ENCODE measurements at places on chromosomes 2 and 18.

DNA sequence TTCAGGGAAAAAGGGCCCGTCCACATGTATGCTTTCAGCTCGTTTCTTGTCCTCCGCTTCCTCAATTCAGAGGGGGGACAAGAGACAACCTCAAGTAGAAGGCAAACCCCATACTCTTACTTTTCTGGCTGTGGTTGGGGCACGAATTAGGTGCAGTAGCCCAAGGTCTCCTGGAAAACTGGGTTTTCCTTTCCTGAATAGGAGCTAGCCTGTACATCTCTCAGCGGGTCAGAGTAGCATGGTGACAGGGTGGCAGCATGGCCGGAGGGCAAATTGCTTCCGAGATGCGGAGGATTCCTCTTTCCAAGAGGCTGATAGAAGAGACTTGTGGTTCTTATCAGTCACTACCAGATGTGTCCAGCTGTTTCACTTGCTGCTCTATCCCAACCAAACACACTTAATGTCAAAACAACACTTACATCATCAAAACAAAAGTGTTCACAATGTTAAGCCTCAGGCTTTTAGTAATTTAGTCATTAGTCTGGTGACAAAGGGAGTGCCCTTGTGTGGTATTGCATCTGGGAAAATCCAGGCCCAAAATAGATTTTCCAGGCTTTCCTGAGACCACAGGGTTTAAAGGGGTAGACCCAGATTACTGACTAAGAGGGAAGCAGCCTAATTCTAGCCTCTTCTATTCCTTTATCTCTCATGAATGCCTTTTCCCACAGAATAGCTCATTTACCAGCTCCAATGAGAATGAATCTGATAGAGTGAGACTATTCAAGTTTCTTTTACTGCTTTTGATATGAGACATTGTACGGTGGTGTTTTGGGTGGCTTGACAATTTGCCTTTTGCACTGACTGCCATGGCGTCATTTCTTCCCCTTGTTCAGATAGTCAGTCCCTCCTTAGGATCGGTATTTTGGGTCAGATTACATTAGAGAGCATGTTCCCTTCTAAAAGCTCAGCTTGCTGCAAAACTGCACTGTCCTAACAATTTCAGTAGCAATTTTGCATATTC, 162.0 kb downstream of the LTBP1 start:
- no peak for DNase-seq

DNA sequence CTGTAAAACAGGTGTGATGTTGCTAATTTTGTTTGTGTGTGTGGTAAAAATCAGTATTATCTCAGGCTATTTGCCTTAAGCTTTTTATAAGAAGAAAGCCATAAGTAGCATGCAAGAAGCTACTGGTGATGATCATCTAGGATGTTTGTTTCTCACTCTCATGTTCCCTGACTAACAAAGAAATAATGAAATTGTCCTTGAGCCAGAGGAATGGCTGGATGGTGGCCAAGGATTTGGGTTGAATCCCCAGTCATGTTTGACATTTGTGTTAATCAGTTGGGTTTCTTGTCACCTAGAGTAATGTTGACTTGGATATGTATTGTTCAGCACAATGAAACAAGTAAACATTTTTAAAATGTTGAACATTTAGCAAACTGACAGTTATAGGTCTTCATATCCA, 496.8 kb upstream of the ZEB2 start:
- no peak for DNase-seq

DNA sequence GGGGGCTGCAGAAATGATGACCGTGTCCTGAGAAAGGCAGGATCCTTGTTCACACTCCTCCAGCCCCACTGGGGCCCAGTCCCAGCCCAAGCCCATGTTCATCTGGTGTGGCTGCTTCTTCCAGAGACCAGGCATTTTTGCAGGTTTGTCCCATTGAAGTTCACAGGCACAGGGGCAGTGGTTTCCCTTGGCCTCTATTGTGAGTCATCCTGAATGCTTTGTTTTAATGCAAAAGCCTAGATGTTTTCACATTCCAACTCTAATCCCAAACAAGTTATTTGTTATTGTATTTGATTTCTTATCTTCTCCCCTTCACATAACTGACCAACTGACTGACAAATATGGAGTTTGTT, 426.4 kb upstream of the ID2 start:
- DNase-seq = no peak

DNA sequence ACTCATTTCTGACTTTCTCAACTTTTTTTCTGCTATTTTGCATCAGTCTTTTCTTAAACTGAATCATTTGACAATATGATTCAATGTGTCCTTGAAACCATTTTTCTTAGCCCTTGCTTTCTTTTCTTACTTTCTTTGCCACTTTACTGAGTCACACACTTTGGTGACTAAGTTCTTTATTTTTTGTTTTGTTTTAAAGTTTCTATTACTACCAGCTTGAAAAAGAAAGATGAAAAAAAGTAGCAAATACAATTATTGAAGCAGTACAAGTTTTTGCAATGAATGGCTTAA, 116.5 kb downstream of the DOCK10 start:
- no peak for DNase-seq

- DNase-seq = no peak
These were observed 3.6 kb downstream of the TMEM177 start for GRCh38 chr2:119682578-119682977.

- DNase-seq = no peak
These were observed 95.4 kb downstream of the ZBTB7C start for GRCh38 chr18:48313792-48314191.

DNA sequence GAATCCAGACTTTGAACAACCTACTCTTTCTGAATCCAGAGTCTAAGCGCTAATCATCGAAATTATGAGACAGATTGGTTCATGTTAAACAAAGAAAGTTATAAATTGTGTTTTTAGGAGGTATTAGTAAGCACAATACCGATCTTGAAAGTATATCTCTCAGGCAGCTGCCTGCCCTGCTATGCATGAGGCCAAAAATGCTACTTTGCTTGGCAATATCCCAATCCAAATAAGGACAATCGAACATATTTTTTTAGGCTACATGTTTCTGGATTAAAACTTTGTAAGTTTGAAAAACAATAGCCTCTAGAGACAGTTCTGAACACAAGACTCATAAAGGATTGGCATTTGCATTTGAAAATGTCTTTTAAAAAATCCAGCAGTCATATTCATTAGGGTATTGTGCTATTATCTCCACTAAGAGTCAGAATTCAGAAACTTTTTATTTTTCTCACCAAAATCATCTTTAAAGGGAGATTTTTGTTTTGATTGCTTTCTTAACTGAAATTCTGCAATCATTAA, 167.1 kb downstream of the PDE1A start:
- no peak for DNase-seq

- DNase-seq = no peak
These were observed 93.0 kb upstream of the MCFD2 start for GRCh38 chr2:47008381-47009252.

DNA sequence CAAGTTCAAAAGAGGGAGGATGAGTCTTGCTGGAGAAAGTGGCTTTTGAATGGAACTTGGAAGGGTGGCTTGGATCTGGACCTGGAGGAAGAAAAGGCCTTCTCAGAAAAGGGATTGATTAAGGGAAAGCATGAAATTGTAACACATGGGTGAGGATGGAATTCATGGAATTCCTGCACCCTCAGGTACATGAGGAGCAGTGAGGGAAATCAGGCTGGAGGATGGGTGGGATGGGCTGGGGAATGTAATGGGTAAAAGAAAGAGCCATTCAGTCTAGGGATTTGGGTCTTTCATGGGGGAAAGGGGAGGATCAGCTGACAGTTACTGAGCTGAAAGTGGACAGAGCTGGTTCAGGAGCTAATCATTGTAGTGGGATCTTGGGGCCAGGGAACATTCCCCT, 51.2 kb upstream of the HAAO start:
- DNase-seq = no peak

- no peak for DNase-seq
These were observed 265.8 kb downstream of the TTC32 start for GRCh38 chr2:19635951-19636510.

- DNase-seq = no peak
These were observed 112.2 kb downstream of the VAPA start for GRCh38 chr18:10025711-10026670.

DNA sequence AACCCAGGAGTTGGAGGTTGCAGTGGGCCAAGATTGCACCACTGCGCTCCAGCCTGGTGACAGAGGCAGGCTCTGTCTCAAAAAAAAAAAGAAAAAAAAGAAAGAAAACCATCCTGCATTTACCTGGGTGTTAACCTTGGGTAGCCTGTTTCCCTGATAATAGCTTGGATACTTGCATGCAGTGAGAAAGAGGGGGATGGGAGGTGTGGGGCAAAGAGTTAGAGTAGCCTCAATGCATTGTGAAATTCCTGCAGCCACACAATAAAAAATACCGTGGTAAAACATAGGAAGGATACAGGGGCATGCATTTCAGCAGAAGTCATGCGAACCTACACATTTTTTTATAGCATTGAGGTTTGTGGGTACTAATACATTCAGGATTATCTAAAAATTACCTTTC, 76.6 kb upstream of the ZNF516 start:
- no peak for DNase-seq

- no peak for DNase-seq
These were observed 27.8 kb downstream of the GLI2 start for GRCh38 chr2:120763508-120763907.

DNA sequence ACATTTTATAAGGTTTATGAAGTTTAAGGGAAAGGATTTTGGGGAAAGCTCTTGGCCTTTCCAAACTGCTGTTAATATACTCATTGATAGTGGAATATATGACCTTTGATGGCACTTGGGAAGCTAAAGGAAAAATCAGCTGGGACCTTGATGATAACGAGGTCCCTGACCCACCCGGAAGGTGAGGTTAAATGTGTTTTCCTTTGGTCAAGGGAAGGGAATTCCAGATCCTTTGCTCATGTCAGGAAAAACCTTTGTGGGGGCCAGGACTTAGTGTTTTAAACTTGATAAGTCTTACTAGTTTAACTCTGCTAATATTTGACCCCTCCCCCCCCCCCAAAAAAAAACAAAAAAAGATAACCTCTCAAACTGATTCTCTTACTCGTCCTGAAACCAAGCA, 50.7 kb downstream of the CRIM1 start:
- DNase-seq = no peak

DNA sequence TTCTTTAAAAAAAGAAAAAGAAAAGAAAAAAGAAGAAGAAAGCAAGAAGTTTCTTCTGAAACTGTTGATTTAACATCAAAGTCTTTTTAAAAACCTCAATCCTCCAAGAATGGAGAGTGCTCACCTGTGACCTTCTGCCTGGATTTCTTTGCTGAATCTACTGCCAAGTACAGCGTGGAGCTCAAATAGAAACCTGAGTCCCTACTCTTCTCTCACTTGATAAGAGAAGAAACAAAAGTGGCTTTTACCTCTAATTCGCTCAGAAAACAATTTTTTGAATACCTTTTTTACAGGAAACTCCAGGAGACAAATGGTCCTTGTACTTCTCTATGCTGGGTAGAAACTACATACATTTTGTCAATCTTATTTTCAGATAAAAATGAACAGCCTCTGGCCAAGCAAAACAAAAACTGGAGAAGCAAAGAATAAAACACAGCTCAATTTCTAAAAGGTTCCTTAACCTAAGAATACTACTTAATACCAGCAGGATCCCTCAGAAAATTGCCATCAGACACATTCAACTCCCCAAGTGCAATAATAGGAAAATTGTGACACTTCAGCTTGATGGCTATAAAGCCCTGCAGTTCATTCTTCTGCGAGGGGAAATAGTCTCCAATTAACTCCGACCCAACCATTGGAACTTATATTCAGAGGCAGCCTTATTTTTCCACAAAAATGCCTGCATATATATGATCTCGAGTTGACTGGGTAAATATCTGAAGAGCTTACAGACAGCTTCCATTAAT, 85.8 kb downstream of the GRB14 start:
- no peak for DNase-seq

DNA sequence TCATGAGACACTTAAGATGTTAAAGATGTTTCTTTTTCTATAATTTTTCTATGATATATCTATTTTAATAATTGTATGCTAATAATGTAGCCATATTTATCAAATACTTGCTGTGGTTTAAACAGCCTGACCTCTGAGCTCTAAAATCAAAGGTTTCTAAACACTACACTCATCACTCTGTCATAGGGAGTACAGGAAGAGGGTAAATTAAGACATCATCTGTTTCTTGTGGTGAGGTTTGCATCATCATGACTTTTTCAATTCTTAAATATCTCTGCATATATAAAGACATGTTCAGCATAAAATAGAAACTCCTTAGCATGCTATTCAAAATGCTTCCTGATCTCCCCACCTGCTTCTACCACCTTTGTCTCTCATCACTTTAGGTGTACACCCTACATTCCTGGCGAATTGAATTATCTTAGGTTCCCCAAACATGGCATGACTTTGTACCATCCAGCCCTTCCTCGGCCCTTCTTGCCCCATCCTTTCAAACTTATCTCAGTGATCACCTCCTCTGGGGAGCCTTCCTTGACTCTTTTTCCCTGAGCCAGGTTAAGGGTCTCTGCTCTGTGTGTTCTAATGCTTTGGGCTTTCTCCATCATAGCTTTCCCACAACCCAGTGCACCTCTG, 105.3 kb upstream of the TTN start:
- DNase-seq = no peak

DNA sequence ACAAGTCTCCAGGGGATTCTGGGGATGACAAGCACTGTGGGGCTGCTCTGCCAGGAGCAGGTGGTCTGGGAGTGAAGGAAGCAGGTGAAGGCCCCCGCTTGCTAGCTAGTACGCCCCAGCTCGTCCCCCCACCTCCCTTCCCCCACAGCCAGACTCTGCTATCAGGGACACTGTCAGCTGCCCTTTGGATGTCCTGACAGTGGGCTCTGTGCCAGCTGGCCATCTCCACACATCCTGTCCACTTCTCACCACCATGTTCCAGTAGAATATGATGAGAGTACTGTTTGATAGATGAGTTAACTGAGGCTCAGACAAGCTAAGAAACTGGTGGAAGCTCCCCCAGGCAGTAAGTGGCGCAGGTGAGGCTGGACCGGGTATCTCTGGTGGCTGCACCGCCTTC, 276.2 kb downstream of the CELF4 start:
- DNase-seq = no peak

GRCh38 chr2:237315170-237315828, 98.7 kb downstream of the COL6A3 start:
- DNase-seq = no peak

DNA sequence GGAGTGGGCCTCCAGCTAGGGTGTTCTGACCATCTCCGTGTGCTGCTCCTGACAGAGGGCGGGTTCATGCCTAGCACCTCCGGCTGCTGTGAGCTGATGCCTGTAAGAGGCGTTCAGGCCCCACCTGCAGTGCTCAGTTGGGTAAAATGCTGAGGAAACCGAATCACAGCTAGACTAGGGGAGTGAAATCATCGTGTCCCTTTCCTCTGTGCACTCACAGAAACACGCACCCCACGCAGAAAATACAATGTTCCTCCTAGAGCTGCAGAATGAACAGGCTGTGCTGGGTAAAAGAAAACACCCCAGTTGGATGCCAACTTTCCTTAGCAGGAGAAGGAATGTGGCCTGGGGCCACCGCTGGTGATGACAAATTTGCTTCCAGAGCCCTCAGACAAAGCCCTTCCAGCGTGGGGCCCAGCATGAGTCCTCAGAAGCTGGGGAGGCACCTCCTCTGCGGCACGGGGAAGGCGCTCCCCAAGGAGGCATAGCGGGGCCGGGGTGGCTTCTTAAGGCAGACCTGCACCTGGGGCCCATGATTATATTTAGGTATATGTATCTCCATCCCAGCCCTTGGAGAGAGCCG, 16.3 kb upstream of the ARHGEF4 start:
- no peak for DNase-seq

- no peak for DNase-seq
These were observed 171.5 kb downstream of the INO80D start for GRCh38 chr2:205914213-205915129.
